Natural killer cell treated with Interleukin-12 subunit alpha and Interleukin-12 subunit beta and Interleukin-15 and Interleukin-18, amount 100 ng/mL, for 72 hours (primary cell): ENCODE measurements at places on chromosomes 6 and 20. TPM values are rescaled to one million over a fixed set of nuclear protein-coding genes. Genes with fewer than 3 reads are reported as not detected.

DNA sequence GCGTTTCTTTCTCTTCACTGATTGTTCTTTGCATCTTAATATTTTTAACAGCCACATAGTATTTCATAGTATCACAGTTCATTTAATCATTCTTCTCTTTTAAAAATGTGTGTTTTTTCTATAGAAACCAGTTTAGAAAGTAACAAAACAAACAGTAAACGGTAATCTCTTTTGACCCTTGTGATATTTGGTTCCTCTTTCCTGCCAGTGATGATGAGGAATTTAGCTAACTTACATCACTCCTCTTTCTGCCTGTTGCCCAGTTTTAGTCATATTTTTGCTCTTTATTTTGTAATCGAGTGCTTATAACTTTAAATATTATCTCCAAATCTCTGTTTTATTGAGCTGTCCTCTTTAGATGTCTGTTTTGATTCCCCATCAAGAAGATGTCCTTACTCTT, 38.1 kb upstream of the ZBTB24 start:
- no peak for DNase-seq
- H3K4me3 ChIP-seq, result no peak overlapping the region
- no peaks in the 10 kb centered on the region for H3K27me3 ChIP-seq
- H3K36me3 ChIP-seq, result peaks cover 14% of the 10 kb centered on the region
- H3K4me1 ChIP-seq, result peaks cover 16% of the 10 kb centered on the region
- no peak overlapping the region for H3K27ac ChIP-seq

DNA sequence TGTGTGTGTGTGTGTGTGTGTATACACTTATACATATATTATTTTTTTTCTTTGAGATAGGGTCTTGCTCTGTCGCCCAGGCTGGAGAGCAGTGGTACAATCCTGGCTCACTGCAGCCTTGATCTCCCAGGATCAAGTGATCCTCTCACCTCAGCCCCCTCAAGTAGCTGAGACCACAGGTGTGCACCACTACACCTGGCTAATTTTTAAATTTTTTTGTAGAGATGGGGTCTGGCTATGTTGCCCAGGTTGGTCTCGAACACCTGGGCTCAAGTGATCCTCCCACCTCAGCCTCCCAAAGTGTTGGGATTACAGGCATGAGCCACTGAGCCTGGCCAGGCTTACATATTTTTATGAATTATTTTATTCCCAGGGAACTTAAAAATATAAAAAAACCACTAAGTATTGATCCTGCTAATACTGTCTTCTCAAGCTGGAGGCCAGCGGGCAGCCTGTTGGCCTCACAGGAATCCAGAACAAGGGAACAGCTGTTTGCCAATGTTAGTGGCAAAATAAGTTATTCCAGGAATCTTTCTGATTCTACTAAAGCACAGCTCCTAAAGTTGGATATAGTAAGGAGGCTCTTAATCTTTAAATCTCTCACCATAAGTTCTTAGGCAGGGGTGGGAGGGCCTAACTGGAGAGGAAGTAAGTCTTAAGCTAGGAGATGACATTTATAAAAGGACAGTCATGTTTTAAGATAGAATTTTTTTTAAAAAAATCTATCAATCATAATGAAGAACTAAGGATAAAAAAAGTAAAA, 135.5 kb upstream of the NUP153 start:
- H3K27me3 ChIP-seq, result no peaks in the 10 kb centered on the region
- H3K4me1 ChIP-seq, result no peaks in the 10 kb centered on the region
- H3K27ac ChIP-seq, result no peak overlapping the region
- H3K4me3 ChIP-seq, result no peak overlapping the region
- no peaks in the 10 kb centered on the region for H3K36me3 ChIP-seq

DNA sequence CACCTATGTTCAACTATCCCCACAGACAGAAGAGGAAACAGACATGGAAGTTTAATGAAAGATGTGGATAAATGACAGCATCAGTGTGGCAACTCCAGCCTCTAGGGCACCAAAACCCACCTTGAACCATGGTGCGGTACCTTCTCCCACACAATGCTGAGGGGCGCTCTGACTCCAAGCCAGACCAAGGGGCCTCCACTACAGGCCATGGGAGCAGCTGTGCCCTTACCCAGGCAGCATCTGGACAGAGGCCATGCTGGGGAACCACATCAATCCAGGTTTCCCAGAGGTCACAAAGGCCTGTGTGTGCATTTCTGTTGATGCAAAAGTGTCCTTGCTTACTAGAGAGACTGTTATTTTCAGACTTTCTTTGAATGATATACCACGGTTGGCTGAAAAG, 4.1 kb downstream of the PRR18 start:
- DNase-seq, result no peak
- H3K36me3 ChIP-seq, result no peaks in the 10 kb centered on the region
- no peak overlapping the region for H3K4me3 ChIP-seq
- H3K27me3 ChIP-seq, result peaks cover 53% of the 10 kb centered on the region

DNA sequence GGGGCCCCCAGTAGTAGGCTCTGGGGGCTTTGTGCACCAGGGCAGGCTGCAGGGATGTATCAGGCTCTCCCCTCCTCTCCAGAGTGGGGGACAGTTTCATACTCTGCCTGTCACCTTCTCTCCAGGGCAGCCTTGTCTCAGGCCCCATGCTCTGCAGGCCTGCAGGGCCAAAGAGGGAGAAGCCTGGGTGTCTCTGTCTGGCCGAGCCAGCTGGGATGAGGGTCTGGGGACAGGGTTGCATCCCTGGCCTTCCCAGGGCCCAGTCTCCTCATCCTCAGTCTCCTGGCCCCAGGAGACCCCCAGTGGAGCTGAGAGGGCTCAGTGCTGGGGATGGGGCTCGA, 14.8 kb upstream of the IP6K3 start:
- no peak for DNase-seq
- H3K4me1 ChIP-seq, result no peaks in the 10 kb centered on the region
- H3K36me3 ChIP-seq, result no peaks in the 10 kb centered on the region
- no peak overlapping the region for H3K4me3 ChIP-seq
- H3K27me3 ChIP-seq, result peaks cover 9% of the 10 kb centered on the region

GRCh38 chr20:54429364-54429763, 46.0 kb upstream of the DOK5 start:
- no peak overlapping the region for H3K27ac ChIP-seq
- DNase-seq, result no peak
- no peak overlapping the region for H3K4me3 ChIP-seq

DNA sequence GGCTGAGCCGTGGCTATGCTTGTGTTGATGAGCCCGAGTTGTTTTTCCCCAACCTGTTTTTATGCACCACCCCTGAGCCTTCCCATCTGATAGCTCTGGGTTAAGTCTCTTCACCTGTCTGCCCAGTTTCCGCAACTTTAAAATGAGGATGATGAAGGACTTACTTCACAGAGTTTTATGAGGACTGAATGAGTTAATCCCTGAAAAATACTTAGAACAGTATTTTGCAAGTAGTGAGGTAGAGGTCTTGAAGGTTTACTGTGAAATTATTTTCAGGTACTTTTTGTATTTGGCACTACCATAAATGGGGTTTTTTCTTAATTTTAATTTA, 3.2 kb downstream of the MTG2 start:
- no peak overlapping the region for H3K4me3 ChIP-seq
- H3K36me3 ChIP-seq, result peaks cover 4% of the 10 kb centered on the region
- H3K4me1 ChIP-seq, result peaks cover 30% of the 10 kb centered on the region
- DNase-seq, result no peak
- no peak overlapping the region for H3K27ac ChIP-seq

C6orf132 gene
- total RNA-seq, result 0.17 TPM
